Fibroblast of lung (primary cell): ENCODE measurements at places on chromosomes 5 and 9.

DNA sequence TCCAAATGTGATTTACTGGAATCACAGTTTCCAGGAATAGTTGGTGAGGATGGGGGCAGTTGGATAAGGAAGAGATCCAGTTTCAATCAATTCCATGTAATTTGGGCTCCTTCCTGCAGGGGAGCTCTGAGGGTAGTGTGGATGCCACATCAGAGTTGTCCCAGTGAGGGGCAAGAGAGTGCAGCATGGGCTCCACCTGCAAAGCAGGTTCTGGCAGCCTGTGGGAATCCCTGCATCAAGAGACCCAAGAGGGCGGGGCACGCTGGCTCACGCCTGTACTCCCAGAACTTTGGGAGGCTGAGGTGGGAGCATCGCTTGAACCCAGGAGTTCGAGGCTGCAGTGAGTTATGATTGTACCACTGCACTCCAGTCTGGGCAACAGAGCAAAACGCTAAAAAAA, 188.5 kb downstream of the CACNA1B start:
- H3K4me1 ChIP-seq = no peaks in the 10 kb centered on the region
- no peaks in the 10 kb centered on the region for H3K36me3 ChIP-seq
- no peak overlapping the region for H3K4me3 ChIP-seq
- H3K27ac ChIP-seq = no peak overlapping the region

GRCh38 chr5:146179696-146180095, 2.8 kb downstream of the LARS1 start:
- H3K4me3 ChIP-seq = no peak overlapping the region
- no peak for DNase-seq
- H3K36me3 ChIP-seq = no peaks in the 10 kb centered on the region
- no peak overlapping the region for H3K27ac ChIP-seq
- H3K4me1 ChIP-seq = no peaks in the 10 kb centered on the region

- H3K27me3 ChIP-seq = peaks cover 4% of the 10 kb centered on the region
- H3K4me3 ChIP-seq = no peak overlapping the region
- no peak overlapping the region for H3K27ac ChIP-seq
- no peaks in the 10 kb centered on the region for H3K36me3 ChIP-seq
- peak; percentile 29 for DNase-seq
- H3K4me1 ChIP-seq = no peaks in the 10 kb centered on the region
Measured at GRCh38 chr5:159990506-159990905, 18.4 kb upstream of the TTC1 start.

DNA sequence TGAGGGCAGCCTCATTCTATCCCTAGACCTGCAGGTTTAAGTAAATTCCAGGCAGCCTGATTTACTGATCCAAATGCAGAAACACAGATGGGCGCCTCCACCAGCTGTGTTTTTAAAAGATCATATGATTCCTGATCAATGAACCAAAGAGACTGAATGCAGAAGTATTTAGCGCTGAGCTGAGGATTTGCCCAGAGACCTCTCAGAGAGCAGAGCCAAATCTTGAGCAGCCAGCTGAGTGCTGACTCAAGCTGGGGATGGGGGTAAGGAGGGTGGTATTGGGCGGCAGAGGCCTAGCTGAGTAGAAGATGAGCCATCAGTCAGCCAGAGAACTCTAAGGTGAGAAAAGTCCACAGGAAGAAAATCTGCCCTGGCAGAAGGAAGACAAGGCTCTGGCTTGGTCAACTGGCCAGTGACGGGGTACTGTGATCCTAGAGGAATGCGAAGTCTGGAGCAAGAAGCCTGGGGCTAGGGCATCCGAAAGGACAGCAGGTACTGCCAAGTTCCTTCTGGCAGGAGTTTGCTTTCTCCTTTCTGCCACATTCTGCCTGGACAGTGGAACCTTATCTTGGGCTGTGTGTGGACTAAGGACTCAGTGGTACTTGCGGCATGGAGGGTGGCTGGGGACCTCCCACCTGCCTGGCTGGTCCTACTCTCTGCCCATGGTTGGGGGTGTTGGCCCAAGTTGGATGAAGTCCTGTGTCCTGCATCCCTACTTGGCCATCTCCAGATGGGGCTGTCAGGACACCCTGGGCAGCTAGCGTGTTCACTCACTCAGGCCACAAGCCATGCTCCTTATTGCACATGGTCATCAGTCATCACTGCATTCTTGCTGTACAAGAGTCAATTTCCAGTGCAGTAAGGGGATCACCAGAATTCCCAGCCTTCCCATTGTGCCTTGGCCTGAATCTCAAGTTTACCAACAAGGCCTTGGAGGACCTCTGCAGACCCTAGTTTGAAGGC, 34.5 kb upstream of the CDKN2AIPNL start:
- H3K27ac ChIP-seq = no peak overlapping the region
- no peak overlapping the region for H3K4me3 ChIP-seq
- DNase-seq = no peak
- no peaks in the 10 kb centered on the region for H3K36me3 ChIP-seq
- H3K4me1 ChIP-seq = no peaks in the 10 kb centered on the region
- no peaks in the 10 kb centered on the region for H3K27me3 ChIP-seq
